ENCODE measurements at places on chromosomes 16 and 17. TPM values are rescaled to one million over a fixed set of nuclear protein-coding genes. Genes with fewer than 3 reads are reported as not detected.

Gene RTN4RL1
- total RNA-seq = 0.64 TPM

Gene IRX3
- total RNA-seq = 84.1 TPM

DNA sequence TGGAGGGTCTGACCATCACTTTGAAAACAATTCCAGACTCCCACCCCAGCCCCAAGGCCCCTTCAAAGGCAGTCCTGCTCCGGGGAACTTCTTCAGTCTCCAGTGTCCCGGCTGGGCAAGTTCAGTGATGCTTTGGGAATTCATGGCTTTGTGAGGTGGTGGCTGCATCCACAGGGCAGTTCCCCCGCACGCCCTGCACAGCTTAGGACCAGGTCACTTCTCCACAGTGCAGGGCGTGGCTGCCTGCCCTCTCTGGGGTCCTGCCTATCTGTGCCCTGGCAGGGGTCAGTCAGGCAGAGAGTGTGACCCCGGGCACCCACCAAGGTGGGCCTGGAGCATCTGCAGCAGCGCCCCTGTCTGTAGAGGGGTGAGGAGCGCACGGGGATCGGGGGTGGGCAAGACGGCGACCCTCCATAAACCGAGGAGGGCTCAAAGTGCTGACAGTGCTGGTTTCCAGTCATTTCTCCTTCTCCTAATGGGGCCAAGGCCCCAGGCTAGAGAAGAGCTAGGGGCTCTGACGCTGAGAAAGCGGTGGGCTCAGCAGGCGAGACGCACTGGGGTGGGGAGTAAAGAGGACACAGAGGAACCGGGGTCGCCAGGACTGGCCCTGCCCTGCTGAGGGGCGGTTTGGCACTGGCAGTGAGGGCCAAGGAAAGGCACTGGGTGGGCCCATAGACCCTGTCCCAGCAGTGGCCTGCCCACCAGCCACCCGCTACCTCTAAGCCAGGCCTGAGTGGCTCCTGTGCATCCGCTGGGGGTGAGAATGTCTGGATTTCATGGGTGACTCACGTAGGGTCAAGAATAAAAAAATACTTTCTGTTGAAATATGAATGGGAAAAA lies 4.2 kb upstream of the ARHGAP27 start:
- DNase-seq = no peak

Gene KRT20
- not detected for total RNA-seq

Gene GRAP
- total RNA-seq = not detected

DNA sequence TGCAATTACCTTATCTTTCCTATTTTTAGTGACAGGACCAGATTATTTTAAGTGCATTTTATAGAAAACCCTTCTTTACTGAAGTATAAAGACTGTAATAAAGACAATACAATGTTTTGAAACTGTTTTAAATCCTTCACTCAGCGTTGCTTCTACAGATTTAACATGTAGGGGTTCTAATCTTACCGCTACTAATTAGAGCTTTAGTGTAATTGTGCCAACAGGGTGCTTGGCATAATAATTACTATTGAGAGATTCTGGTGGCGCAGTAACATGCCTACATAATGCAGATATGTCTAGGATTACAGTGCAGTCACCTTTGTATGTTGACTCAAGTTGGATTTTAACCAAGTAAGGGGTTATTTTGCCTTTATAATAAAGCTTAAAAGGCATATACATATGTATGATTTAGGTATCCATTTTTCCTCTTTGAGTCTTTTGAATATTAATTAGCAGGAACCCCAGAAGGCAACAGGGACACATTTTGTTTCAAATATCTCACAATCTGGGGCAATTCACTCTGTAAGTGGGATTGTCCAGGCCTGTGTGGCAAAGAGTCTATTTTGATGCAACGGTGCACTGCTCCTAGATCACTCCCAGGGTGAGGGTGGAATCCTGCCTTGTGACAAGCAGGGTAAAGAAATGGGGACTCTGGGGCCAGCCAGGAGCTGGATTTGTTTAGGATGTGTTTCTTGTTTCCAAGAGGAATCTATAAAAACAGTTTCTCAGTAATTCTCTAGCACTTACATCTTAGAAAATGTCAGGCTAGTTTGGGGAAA lies 604.7 kb upstream of the SALL1 start:
- DNase-seq = no peak

- DNase-seq = no peak
These were observed 1491.4 kb upstream of the GOT2 start for GRCh38 chr16:60225541-60225940.
